Mesothelial cell of epicardium (in vitro differentiated cells): ENCODE measurements at places on chromosomes 2 and 18. TPM values are rescaled to one million over a fixed set of nuclear protein-coding genes. Genes with fewer than 3 reads are reported as not detected.

Gene GNLY
- total RNA-seq, result 0.43 TPM in 1 of 3 replicates, not detected in the others

Gene CNDP1
- 0.40 to 0.75 TPM (median 0.41 TPM) in 3 replicates for total RNA-seq

Gene TRIM43
- not detected in 3 replicates for total RNA-seq

Gene COBLL1
- total RNA-seq, result 98.5 to 110 TPM (median 109 TPM) in 3 replicates

Gene FAM228B
- total RNA-seq, result 32.9 to 38.0 TPM (median 33.0 TPM) in 3 replicates

Gene KLHL41
- total RNA-seq, result 0.41 to 0.66 TPM (median 0.56 TPM) in 3 replicates

Gene NYAP2
- not detected in 3 replicates for total RNA-seq

Gene AQP12A
- total RNA-seq, result not detected in 3 replicates

Gene ABHD3
- 3.8 to 6.0 TPM (median 5.4 TPM) in 3 replicates for total RNA-seq

Gene ARHGAP15
- 0.34 to 0.51 TPM (median 0.38 TPM) in 3 replicates for total RNA-seq

Gene FTCDNL1
- 1.5 to 2.1 TPM (median 1.5 TPM) in 3 replicates for total RNA-seq

Gene SLC8A1
- total RNA-seq, result 27.2 to 30.7 TPM (median 29.6 TPM) in 3 replicates

Gene FOXD4L1
- total RNA-seq, result 0.16 to 0.50 TPM (median 0.49 TPM) in 3 replicates

Gene SERPINB12
- total RNA-seq, result not detected in 3 replicates

Gene CDCA7
- total RNA-seq, result 17.6 to 20.2 TPM (median 18.3 TPM) in 3 replicates

Gene ASXL3
- 34.0 to 36.7 TPM (median 36.0 TPM) in 3 replicates for total RNA-seq

Gene MRPL30
- 33.3 to 35.3 TPM (median 35.1 TPM) in 3 replicates for total RNA-seq

Gene LYG2
- total RNA-seq, result not detected in 3 replicates

Gene ABCB11
- total RNA-seq, result 0.02 to 0.18 TPM (median 0.07 TPM) in 3 replicates

Gene C2orf80
- not detected in 3 replicates for total RNA-seq

Gene TLX2
- 0.18 TPM in 1 of 3 replicates, not detected in the others for total RNA-seq

Gene OTX1
- total RNA-seq, result 0.71 to 1.1 TPM (median 0.87 TPM) in 3 replicates

Gene CD207
- total RNA-seq, result not detected in 3 replicates

Gene STPG4
- 0.27 to 0.52 TPM in 2 of 3 replicates, not detected in the other for total RNA-seq

Gene HEATR5B
- total RNA-seq, result 19.3 to 22.7 TPM (median 20.4 TPM) in 3 replicates

Gene BMP10
- total RNA-seq, result 0.13 TPM in 1 of 3 replicates, not detected in the others

Gene TWIST2
- 17.8 to 19.6 TPM (median 18.6 TPM) in 3 replicates for total RNA-seq

Gene IAH1
- 39.7 to 42.7 TPM (median 41.6 TPM) in 3 replicates for total RNA-seq

Gene PROKR1
- total RNA-seq, result 0.09 to 0.14 TPM (median 0.11 TPM) in 3 replicates

Gene PHLPP1
- 20.4 to 21.2 TPM (median 21.2 TPM) in 3 replicates for total RNA-seq

Gene C2orf78
- not detected in 3 replicates for total RNA-seq

Gene C1QL2
- not detected in 3 replicates for total RNA-seq

Gene CMPK2
- 4.0 to 4.5 TPM (median 4.0 TPM) in 3 replicates for total RNA-seq

Gene ALKAL2
- total RNA-seq, result 0.50 to 1.4 TPM (median 1.1 TPM) in 3 replicates

Gene IL18R1
- total RNA-seq, result 0.71 to 2.3 TPM (median 1.1 TPM) in 3 replicates

Gene MRPL19
- total RNA-seq, result 47.6 to 51.7 TPM (median 49.9 TPM) in 3 replicates

Gene CCDC138
- total RNA-seq, result 20.4 to 22.6 TPM (median 21.3 TPM) in 3 replicates

Gene MGAT4A
- 15.0 to 16.7 TPM (median 16.7 TPM) in 3 replicates for total RNA-seq

Gene PSME4
- 62.2 to 68.3 TPM (median 65.4 TPM) in 3 replicates for total RNA-seq

Gene LRRTM1
- total RNA-seq, result 23.7 to 27.8 TPM (median 24.0 TPM) in 3 replicates

Gene TMEM178A
- 11.9 to 14.9 TPM (median 13.1 TPM) in 3 replicates for total RNA-seq

Gene ALMS1
- total RNA-seq, result 38.7 to 42.2 TPM (median 40.6 TPM) in 3 replicates

Gene HOXD12
- 0.27 to 0.40 TPM (median 0.27 TPM) in 3 replicates for total RNA-seq

Gene DUSP19
- total RNA-seq, result 3.5 to 4.3 TPM (median 4.3 TPM) in 3 replicates

Gene CTIF
- 64.3 to 67.9 TPM (median 66.0 TPM) in 3 replicates for total RNA-seq

Gene TTC39C
- total RNA-seq, result 22.9 to 26.6 TPM (median 24.7 TPM) in 3 replicates

Gene APCDD1
- total RNA-seq, result 104 to 111 TPM (median 107 TPM) in 3 replicates

Gene GKN2
- not detected in 3 replicates for total RNA-seq

Gene ESCO1
- total RNA-seq, result 16.3 to 18.3 TPM (median 18.1 TPM) in 3 replicates

Gene CYTIP
- 0.38 TPM in 1 of 3 replicates, not detected in the others for total RNA-seq

Gene MRPL53
- total RNA-seq, result 57.6 to 69.3 TPM (median 62.5 TPM) in 3 replicates

Gene ALPG
- not detected in 3 replicates for total RNA-seq

Gene TGFBRAP1
- total RNA-seq, result 23.3 to 24.1 TPM (median 23.6 TPM) in 3 replicates

Gene WNT6
- total RNA-seq, result 106 to 118 TPM (median 115 TPM) in 3 replicates

Gene SULT1C4
- total RNA-seq, result 16.0 to 17.5 TPM (median 17.5 TPM) in 3 replicates

Gene COX7A2L
- total RNA-seq, result 82.5 to 85.1 TPM (median 83.0 TPM) in 3 replicates
